ENCODE measurements at places on chromosomes 5 and 9.

GRCh38 chr5:178381921-178382695 lies 149.5 kb upstream of the PHYKPL start:
- DNase-seq: no peak

GRCh38 chr5:158841481-158842276 lies 258.0 kb downstream of the EBF1 start:
- no peak for DNase-seq

DNA sequence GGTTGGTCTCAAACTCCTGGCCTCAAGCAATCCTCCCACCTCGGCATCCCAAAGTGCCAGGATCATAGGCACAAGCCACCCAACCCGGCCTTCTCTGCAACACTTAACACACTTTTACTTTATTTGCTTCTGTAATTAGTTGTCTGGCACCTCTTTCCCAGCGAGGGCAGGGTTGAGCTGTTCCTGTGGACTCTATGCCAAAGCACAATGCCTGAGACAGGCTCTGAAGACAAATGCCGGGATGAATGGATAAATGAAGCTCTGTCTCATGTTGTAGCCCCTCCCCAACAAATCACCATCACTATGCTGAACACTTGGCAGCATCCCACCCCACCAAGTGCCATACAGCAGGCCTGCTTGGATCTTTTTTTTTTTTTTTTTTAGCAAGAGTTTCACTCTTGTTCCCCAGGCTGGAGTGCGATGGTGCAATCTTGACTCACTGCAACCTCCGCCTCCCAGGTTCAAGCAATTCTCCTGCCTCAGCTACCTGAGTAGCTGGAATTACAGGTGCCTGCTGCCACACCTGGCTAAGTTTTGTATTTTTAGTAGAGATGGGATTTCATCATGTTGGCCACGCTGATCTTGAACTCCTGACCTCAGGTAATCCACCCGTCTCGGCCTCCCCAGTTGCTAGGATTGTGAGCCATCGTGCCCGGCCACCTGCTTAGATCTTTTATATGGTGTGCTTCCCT lies 21.3 kb downstream of the GPX3 start:
- DNase-seq: no peak

GRCh38 chr5:96331210-96331609 lies 101.8 kb downstream of the PCSK1 start:
- no peak for DNase-seq

DNA sequence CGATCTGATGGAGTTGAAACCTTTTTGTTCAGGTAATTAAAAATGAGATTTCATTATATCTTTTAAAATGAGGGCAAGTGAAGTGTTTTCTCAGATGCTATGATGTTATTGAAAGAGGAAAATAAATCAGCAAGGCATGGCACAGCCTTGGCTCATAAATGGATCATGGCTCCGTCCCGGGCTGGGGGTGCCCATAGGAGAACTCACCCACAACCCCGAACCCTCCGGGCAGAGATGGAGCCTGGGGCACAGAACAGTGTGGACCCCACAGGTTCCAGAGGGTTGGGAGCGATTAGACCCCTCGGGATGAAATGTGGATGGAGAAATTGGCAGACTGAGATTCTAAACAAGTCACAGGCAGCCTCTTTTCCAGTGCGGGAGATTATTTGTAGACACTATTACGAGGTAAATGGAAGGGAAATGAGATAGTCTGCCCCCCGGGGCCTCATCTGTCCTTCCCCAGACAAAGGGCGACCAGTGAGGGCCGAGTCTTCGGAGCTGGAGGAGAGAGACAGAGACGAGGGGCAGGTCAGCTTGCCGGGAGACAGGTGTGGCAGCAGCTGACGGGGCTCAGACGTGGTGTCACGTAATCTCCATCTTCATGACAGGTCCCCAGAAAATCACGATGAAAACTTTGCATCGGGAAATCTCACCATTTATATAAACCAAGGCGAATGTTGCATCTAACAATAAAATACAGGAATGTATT lies 33.7 kb downstream of the NDUFS6 start:
- DNase-seq: no peak

GRCh38 chr9:126952205-126952977 lies 37.8 kb downstream of the RALGPS1 start:
- no peak for DNase-seq

DNA sequence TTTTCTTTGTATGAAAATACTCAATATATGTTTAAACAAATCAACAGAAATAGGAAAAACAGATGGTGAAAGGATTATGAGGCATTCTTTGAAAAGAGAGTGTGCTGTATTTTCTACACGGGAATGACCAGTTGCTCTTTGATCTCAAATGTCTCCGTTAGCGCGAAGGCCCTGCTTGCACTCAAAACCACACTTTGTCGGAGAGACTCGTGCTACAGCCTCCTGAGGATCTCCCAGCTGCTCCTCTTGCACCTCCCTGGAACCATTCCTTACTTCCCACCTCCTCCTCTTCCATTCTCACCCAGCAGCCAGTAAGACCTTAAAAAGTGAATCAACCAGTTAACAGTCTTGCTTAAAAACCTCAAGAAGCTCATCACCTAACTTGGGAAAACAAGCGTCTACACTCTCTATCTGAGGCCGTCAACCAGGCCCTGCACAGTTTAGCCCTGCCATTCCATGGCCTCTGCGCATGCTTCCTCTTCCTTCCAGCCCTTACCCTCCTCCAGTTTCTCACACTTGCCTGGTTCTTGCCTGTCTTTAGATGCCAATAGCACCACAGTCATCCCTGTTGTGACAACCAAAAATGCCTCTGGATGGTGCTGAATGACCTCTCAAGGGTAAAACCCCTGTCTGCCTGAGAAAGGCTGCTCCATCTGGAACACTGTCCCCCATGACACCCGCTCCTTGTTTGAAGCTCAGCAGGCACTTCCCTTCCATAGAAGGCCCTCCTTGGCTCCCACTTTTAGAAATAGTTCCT lies 594.7 kb upstream of the WWC1 start:
- no peak for DNase-seq

GRCh38 chr9:124323904-124324303 lies 66.2 kb downstream of the NEK6 start:
- no peak for DNase-seq

DNA sequence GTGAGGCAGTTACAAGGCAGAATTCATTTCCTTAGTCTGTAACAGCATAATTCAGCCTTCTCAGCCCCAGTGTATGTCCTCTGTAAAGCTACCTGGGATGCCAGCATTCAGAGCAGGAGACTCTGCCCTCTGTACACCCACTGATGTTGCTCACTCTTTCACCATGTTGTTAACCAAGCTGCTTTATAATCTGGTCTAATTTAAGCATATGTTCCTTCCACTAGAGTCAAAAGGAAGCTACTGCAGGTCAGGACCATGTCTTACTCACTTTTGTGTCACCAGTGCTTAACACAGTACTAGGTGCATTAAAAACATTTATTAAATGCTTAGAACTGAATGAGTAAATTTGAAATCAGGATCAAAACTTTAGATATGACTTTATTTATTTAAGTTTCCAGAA lies 185.6 kb downstream of the FBXL17 start:
- DNase-seq: no peak

DNA sequence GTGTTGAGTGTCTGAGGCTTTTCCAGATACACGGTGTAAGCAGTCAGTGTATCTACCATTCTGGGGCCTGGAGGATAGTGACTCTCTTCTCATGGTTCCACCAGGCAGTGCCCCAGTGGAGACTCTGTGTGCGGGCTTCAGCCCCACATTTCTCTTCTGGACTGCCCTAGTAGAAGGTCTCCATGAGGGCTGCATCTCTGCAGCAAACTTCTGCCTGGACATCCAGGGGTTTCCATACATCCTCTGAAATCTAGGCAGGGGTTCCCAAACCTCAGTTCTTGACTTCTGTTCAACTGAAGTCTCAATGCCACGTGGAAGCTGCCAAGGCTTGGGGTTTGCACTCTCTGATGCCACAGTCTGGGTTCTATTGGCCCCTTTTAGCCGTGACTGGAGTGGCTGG lies 256.6 kb upstream of the ITGA1 start:
- peak; percentile 35 for DNase-seq

- DNase-seq: no peak
Measured at GRCh38 chr5:131242728-131243255, 21.1 kb upstream of the CDC42SE2 start.

GRCh38 chr5:99866740-99867139 lies 668.4 kb upstream of the FAM174A start:
- DNase-seq: no peak

DNA sequence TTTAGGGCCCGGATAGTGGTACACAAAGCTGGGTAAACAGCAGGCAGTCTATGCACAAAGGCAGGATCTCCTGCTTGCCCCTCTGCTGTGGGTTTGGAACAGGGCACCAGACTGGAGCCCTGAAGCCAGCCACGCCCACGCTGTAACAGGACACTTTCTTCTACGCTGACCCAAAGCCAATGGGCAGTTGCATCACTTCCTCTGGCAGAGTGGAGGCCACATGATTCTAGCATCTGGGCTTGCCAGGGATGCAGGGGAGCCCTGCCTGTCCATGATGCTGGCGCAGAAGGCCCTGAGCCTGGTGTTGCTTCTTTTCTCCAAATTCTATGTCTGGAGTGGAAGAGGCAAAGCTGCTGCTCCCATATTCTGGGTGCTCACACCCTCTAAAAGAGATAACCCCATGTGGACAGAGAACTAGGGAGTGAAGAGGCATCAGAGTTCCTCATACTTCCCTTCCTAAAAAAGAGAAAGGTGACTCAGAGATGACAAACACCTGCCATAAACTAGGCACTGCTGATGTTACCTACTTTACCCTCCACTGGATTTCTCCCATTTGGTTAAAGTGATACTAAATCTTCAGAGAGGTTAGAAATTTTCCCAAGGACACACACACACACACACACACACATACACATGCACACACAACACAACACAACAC lies 260.3 kb upstream of the KLF4 start:
- DNase-seq: no peak

DNA sequence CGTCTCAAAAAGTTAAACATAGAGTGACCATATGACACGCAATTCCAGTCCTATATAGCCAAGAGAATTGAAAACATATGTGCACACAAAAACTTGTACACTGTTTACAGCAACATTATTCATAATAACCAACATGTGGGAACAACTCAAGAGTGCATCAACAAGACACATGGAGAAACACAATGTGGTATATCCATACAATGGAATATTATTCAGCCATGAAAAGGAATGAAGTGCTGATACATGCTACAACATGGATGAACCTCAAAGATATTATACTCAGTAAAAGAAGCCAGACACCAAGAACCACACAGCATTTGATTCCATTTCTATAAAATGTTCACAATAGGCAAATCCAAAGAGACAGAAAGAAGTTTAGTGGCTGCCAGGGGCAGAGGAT lies 317.0 kb downstream of the NSG2 start:
- DNase-seq: no peak

GRCh38 chr5:17276445-17276844 lies 59.0 kb downstream of the BASP1 start:
- no peak for DNase-seq

- no peak for DNase-seq
Measured at GRCh38 chr9:124697326-124698200, 73.5 kb downstream of the NR6A1 start.

DNA sequence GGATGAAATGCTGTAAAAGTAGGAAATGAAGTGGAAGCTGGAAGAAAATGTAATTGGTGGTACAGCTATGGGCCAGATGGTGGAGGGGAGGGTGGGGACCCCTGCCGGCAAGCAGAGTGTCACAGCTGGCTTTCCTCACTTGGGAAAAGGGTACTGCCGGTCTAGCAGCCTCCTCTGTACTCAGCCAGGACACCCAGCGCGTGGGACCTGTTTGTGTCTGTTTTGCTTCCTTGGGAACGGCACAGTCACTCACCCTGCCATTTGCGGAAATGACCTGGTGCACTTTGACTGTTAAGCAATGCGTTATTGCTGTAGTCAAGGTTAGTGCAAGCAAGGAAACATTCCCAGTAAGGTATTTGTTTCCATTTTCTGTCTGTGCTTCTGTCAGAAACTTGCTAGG lies 10.1 kb downstream of the TMEM252 start:
- DNase-seq: no peak

- no peak for DNase-seq
Measured at GRCh38 chr5:169997798-169998197, 17.5 kb upstream of the INSYN2B start.

DNA sequence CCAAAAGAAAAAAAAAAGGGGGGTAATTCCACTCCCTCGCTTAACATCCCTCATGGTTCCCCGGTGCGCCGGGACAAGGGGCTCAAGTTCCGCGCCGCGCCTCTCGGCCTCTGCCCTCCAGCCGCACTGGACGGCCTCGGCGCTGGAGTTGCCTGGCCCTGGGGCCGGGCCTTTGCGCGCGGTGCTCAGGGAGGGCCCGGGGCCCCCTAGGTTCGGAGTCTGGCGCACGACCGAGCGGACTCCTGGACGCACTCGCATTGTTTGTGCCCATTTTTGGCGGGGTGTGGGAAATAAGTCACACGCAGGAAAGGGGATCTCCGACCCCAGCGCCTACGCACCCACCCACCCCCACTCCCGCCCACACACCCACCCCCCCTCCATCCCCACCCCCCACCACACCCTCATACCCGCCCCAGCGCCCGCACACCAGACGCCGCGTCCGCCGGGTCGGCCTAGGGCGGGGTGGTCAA lies 381 bp downstream of the MED22 start:
- no peak for DNase-seq

GRCh38 chr5:96219580-96220281 lies 213.3 kb downstream of the PCSK1 start:
- DNase-seq: no peak
